Effector memory CD8-positive, alpha-beta T cell (primary cell): ENCODE measurements at places on chromosomes 7 and 10.

- H3K4me3 ChIP-seq = no peak overlapping the region
- H3K4me1 ChIP-seq = peaks cover 21% of the 10 kb centered on the region
- no peak overlapping the region for H3K27ac ChIP-seq
Measured at GRCh38 chr10:102429468-102429867, 2.9 kb downstream of the CUEDC2 start.

DNA sequence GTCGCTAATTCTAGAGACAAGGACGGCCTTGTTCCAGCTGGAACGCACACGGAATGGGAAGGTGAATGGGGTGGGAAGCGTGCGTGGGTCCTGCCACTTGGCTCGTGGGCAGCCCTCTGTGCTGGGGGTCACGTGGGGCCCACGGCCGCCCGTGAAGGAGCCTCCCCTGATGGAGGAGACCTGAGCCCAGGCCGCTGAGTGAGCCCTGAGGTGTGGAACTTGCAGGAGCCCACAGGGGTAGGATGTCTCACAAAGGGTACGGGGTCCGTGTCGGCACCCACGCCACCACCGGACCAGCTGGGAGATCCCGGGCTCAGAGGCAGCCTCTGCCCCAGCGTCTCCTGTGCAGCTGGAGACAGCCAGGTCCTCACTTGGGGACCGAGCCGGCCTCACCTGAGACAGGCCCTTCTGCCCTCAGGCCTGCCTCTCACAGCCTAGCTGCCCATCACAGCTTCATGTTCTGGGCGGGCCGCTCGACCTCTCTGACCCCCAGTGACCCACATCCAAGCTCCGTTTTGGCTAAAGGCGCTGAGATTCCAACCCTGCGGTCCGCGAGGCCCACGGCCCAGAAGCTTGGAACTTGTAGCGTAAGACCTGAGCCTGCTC lies 84.8 kb downstream of the FOXL3 start:
- no peak for DNase-seq
- H3K36me3 ChIP-seq = no peaks in the 10 kb centered on the region
- H3K27me3 ChIP-seq = no peaks in the 10 kb centered on the region
- H3K4me1 ChIP-seq = no peaks in the 10 kb centered on the region
- H3K27ac ChIP-seq = no peak overlapping the region
- no peak overlapping the region for H3K4me3 ChIP-seq

- H3K4me1 ChIP-seq = no peaks in the 10 kb centered on the region
- H3K4me3 ChIP-seq = no peak overlapping the region
- no peak overlapping the region for H3K27ac ChIP-seq
Measured at GRCh38 chr10:116761883-116762282, 19.5 kb upstream of the HSPA12A start.

DNA sequence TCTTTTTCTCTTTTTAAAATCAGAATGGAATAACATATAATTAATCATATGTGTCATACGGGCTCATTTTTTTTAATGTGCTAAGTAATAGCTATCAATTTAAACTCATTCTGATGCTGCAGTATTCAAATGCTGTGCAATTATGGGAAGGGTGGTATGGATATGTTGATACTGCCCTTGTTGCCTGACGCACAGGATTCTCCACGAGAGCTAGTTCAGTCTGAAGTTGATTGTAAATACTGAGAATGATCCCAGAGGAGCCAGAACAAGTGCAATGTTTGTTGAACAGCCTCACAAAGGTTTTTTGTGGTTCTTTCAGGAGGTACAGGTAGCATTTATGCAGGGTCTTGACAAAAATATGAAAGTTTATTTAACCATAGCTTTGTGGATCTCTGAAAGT lies 13.4 kb downstream of the NPY start:
- no peak for DNase-seq
- H3K27ac ChIP-seq = no peak overlapping the region
- no peaks in the 10 kb centered on the region for H3K4me1 ChIP-seq
- H3K36me3 ChIP-seq = no peaks in the 10 kb centered on the region

- H3K27ac ChIP-seq = peak overlapping the region; percentile 76
- H3K27me3 ChIP-seq = no peaks in the 10 kb centered on the region
- H3K4me1 ChIP-seq = peaks cover 34% of the 10 kb centered on the region
- H3K36me3 ChIP-seq = peaks cover 2% of the 10 kb centered on the region
- peak; percentile 61 for DNase-seq
Measured at GRCh38 chr10:43816351-43817321, 168.0 kb upstream of the ZNF32 start.

- DNase-seq = no peak
- peak overlapping the region; percentile 56 for H3K4me3 ChIP-seq
- H3K27ac ChIP-seq = no peak overlapping the region
Measured at GRCh38 chr10:99536338-99537085, 3.8 kb downstream of the NKX2-3 start.

- no peak overlapping the region for H3K4me3 ChIP-seq
- peak overlapping the region; percentile 23 for H3K27ac ChIP-seq
- no peaks in the 10 kb centered on the region for H3K36me3 ChIP-seq
- H3K4me1 ChIP-seq = peaks cover 26% of the 10 kb centered on the region
Measured at GRCh38 chr10:75117995-75118394, 6.5 kb downstream of the SAMD8 start.

- H3K27me3 ChIP-seq = no peaks in the 10 kb centered on the region
- H3K36me3 ChIP-seq = no peaks in the 10 kb centered on the region
- H3K4me1 ChIP-seq = peaks cover 42% of the 10 kb centered on the region
- H3K4me3 ChIP-seq = no peak overlapping the region
- H3K27ac ChIP-seq = no peak overlapping the region
Measured at GRCh38 chr10:50551894-50552293, 71.9 kb downstream of the SGMS1 start.

DNA sequence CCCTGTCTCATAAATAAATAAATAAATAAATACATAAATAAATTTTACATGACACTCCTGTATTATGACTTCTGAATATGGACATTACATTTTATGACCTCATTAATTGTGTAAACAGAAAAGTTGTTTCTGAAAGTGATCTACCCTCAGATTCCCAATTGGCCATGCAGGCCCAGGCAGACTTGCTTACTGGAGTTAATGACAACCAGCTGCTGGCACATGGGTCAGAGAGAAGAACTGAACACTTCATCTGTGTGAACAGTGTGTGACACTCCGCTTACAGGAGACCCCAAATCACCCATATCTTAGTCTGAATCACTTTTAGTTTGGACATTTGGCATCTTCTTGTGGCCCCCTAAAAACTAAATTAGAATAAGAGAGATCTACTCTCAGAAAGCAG lies 31.4 kb downstream of the PARP12 start:
- peak overlapping the region; percentile 74 for H3K27ac ChIP-seq
- H3K27me3 ChIP-seq = no peaks in the 10 kb centered on the region
- H3K4me3 ChIP-seq = no peak overlapping the region
- peaks cover 5% of the 10 kb centered on the region for H3K4me1 ChIP-seq
- H3K36me3 ChIP-seq = peaks cover 55% of the 10 kb centered on the region

DNA sequence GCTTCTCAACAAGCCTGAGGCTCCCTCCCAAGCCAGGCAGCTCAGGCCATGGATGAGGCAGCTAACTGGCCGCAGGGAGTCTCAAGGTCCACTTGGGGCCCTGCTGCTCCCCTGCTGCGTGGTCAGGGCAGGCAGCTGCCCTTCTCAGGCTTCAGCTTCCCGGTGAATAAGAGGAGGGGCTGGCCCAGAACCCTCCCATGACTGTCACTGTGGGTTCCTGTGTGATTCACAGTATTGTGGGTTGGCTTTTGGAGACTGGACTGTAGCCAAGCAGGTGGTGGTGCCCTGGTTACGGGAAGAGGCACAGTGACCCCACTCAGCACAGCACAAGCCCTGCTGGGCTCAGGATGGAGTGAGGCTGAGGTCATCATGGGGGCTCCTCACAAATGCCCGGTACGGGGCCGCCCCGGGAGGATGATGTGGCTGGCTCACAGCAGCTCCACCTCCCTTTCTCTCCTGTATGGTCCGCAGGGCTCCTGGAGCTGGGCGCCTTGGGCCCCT lies 189.8 kb downstream of the HECW1 start:
- peaks cover 2% of the 10 kb centered on the region for H3K4me1 ChIP-seq
- H3K27me3 ChIP-seq = peaks cover 61% of the 10 kb centered on the region
- DNase-seq = no peak
- H3K36me3 ChIP-seq = no peaks in the 10 kb centered on the region
- no peak overlapping the region for H3K27ac ChIP-seq
- H3K4me3 ChIP-seq = no peak overlapping the region

DNA sequence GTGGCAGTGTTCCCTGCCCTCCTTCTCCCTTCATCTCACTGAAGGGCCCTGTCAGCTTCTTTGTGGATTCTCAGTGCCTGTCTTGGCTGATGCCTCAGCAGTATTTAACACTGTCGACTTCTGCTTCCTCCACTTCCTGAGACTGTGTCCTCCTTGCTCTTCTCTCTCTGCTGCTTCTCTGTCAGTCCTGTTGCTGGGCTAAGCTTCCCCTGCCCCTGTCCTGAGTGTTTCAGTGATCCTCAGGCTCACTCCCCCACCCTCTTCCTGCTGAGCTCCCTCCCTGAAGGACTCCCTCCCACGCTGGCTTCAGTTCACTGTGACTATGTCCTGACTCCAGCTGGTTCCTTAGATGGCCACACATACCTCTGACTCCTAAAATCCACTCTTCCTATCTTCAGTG lies 64.9 kb downstream of the CREM start:
- H3K27me3 ChIP-seq = no peaks in the 10 kb centered on the region
- H3K4me1 ChIP-seq = peaks cover 18% of the 10 kb centered on the region
- H3K27ac ChIP-seq = peak overlapping the region; percentile 84

- H3K4me3 ChIP-seq = no peak overlapping the region
- no peaks in the 10 kb centered on the region for H3K27me3 ChIP-seq
- peaks cover 3% of the 10 kb centered on the region for H3K4me1 ChIP-seq
Measured at GRCh38 chr10:87767253-87767652, 50.8 kb downstream of the ATAD1 start.

DNA sequence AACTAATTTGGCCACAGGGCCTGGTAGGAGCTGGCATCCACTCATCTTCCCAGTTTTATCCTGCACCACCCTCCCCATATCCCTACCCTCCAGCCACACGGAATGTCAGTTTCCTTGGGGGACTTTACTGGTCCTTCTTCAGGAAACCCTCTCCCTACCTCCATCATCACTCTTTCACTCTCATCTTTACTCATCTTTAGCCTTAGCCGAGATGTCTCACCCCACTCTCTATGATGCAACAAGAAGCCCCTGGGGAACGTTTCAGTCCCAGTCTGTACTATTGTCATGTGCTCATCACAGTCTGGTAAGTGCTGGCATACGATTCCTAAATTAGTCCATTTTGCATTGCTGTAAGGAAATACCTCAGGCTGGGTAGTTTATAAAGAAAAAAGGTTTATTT lies 34.9 kb upstream of the TMEM248 start:
- no peak overlapping the region for H3K27ac ChIP-seq
- H3K4me3 ChIP-seq = no peak overlapping the region
- DNase-seq = no peak
- peaks cover 15% of the 10 kb centered on the region for H3K36me3 ChIP-seq
- H3K4me1 ChIP-seq = no peaks in the 10 kb centered on the region

DNA sequence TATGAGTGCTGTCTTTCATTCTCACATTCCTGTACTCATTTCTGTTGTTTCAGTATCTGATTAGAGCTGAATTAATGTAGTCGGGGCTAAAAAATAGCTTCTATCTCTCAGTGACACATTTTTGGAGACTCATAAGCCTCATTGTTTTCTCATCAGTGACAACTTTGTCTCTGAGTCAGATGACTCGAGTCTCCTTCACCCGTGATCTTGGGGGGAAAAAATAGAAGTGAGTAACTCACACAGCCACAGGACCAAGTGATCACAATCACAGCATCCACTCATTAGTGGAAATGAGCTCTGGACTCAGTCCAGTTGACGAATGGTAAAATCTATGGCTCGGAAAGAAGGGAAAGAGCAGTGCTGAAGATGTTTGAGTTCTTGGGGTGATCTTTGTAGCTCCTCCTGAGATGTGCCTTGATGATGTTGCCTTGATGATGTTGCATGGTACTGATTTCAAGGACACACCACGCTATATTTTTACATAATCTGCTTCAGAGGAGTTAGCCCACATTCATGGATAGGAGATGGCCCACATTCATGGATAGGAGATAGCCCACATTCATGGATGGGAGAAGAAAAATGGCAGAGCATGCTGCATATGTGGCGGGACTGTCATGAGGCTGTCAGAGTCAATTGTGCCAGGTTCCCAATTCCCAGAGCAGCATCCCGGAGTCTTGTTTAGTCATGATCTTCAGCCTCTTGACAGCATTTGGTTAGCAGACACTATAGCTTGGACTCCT lies 214.7 kb downstream of the CELF2 start:
- H3K27ac ChIP-seq = peak overlapping the region; percentile 89
- no peaks in the 10 kb centered on the region for H3K27me3 ChIP-seq
- H3K4me3 ChIP-seq = peak overlapping the region; percentile 56
- H3K4me1 ChIP-seq = peaks cover 80% of the 10 kb centered on the region

GRCh38 chr7:2496375-2496774 lies 20.2 kb upstream of the GRIFIN start:
- DNase-seq = no peak
- H3K4me3 ChIP-seq = no peak overlapping the region
- H3K36me3 ChIP-seq = peaks cover 12% of the 10 kb centered on the region
- H3K27ac ChIP-seq = no peak overlapping the region

DNA sequence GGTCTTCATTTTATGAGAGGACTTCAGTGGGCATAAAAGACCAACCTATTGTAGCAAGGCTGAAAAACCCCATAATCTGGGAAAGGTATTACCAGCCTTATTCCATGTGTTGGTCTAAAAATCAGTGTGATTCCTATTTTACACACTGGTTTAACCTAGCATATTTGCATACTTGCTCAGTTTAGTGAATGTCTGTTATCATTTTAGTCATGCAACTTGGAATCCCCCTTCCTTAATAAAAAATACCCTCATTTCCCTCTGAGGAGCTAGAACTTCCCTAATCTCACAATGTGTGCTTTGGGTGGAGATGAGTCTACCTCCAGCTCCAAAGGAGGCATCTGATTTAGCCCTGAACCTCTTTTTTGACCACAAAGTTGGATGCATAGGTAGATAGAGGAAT lies 312.8 kb upstream of the SORCS1 start:
- no peak for DNase-seq
- H3K36me3 ChIP-seq = no peaks in the 10 kb centered on the region
- no peak overlapping the region for H3K4me3 ChIP-seq
- H3K27me3 ChIP-seq = no peaks in the 10 kb centered on the region
- no peak overlapping the region for H3K27ac ChIP-seq

- no peak overlapping the region for H3K4me3 ChIP-seq
- no peaks in the 10 kb centered on the region for H3K4me1 ChIP-seq
- H3K27ac ChIP-seq = no peak overlapping the region
- H3K36me3 ChIP-seq = no peaks in the 10 kb centered on the region
- H3K27me3 ChIP-seq = peaks cover 38% of the 10 kb centered on the region
Measured at GRCh38 chr10:1535301-1535965, 201.9 kb downstream of the ADARB2 start.

- DNase-seq = no peak
- H3K4me3 ChIP-seq = no peak overlapping the region
- H3K27ac ChIP-seq = no peak overlapping the region
- no peaks in the 10 kb centered on the region for H3K4me1 ChIP-seq
- H3K36me3 ChIP-seq = no peaks in the 10 kb centered on the region
- H3K27me3 ChIP-seq = peaks cover 12% of the 10 kb centered on the region
Measured at GRCh38 chr7:88363249-88363648, 56.6 kb upstream of the STEAP4 start.
